ENCODE measurements at places on chromosomes 16 and 17.

- no peak for DNase-seq
Measured at GRCh38 chr16:71426069-71426879, 15.6 kb downstream of the TLE7 start.

DNA sequence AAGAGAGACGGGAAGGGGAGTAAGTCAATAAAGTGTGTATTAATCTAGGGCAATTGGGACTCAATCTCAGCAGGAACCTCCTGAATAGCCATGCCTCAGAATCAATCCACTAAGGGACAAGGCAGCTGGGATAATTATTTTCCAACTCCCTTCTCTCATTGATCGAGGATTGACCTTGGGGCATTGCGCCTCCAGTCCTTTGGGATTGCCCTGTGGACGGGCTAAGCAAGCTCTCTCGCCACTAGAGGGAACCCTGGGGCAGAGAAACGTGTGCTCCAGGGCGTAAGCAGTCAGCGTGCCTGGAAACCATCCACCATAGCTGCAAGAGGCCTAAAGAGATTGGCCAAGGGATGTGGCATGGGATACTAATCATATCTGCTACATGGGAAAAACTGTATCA, 53.9 kb upstream of the ERCC4 start:
- no peak for DNase-seq

DNA sequence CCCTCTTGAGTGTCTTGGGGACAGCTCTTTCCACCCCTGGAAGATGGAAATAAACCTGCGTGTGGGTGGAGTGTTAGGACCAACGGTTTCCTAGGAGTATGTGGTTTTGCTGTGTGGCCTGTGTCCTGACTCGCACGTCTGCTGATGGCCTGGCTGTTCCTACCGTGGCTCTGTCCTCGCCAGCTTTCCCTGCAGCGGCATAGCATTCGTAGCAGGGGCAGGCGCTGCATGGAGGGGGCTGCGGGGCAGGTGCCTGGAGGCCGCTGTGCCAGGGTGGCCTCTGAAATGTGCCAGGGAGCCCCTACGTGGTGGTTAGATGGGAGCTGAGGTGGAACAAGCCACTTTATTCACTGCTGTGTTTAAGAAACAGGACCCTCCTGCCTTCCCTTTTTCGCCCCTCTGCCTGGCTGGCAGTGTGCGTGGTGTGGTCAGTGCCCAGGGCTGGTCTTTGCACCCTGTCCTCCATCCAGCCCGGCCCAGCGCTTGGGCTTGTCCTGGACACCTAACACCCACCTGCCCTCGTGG, 10.6 kb downstream of the SLC16A3 start:
- DNase-seq: no peak

DNA sequence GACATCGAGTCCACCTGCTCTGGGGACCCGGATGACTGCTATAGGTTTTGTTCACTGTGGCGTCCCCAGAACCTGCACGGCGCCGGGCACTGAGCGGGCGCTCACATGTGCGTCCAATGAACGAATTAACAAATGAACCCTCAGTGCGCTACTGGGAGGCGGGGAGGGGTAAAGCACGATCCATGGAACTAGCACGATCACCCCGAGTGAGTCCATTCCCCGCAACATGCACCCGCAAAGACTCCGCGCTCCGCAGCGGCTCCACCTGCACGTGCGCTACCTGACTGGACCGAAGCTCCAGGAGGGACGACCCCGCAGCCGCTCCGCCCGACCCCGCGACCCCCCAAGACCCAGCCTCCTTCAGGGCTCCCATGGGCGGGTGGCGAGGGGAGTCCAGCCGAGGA, 491 bp downstream of the TRAP1 start:
- DNase-seq: no peak

DNA sequence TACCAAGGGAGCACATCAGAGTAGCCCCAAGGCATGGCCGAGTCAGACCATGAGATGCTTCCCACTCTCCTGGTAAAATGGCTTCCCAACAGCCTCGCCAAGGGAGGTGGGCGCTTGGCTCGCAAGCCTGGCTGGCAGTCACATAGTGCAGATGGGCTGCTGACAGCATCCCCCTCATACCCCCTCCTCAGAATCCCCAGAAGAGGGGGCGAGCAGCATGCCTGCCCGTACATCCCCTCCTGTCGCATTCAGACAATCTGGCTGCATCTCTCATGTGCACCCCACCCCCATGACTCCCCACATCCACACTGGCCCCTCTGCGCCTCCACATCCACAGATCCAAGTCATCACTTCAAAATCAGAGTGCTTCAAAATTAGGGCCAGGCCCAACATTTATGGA, 54.0 kb upstream of the CES5A start:
- no peak for DNase-seq
